Stimulated activated CD8-positive, alpha-beta memory T cell treated with anti-CD3 and anti-CD28 coated beads, Interleukin-7, amount 100 ng/mL, for 4 hours (primary cell): ENCODE measurements at places on chromosomes 16 and 17.
A peak's percentile ranks its signal among the peaks of the same experiment; 100 is the strongest.

DNA sequence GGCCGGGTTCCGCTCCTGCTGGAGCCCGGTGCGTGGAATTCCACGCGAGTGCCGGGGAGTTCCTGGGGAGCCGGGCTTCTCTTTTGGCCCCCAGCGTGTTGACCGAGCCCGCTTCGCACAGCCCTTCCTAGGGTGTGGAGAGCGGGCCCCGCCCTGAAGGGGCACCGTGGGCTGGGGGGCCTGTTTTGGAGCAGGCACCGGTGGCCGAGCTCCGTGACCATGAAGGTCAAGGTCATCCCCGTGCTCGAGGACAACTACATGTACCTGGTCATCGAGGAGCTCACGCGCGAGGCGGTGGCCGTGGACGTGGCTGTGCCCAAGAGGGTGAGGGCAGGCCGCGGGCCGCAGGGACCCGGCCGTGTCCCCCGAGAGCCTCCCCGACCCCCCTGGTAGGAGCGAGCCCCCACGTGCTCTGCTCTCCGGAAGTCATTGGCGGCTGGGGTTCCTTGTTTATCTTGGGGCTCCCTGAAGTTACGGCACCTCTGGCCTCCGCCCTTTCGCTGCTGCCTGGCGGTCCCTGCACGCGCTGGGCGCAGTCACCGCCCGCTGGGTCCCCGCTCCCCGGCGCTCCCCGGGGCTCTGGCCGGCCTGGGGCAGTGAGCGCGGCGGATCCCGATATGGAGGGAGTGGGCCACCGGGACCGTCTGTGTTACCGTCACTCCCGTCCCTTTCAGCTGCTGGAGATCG is 528 bp downstream of the HAGHL start:
- DNase-seq = no peak

GRCh38 chr16:2238150-2238837 is 2.0 kb downstream of the DNASE1L2 start:
- DNase-seq = no peak

GRCh38 chr17:11996722-11997146 is 541 bp downstream of the ZNF18 start:
- DNase-seq = no peak

- DNase-seq = peak; percentile 47
These were observed 59.5 kb upstream of the GSE1 start for GRCh38 chr16:85553436-85554113.

GRCh38 chr16:11196286-11196828 is 59.6 kb downstream of the SOCS1 start:
- no peak for DNase-seq

- DNase-seq = peak; percentile 86
These were observed at the start of gene TP53I13 for GRCh38 chr17:29568331-29569244. TSS of gene TP53I13 (plus strand) at chr17:29568701. CDS start at chr17:29568759, 58 bp downstream.

- DNase-seq = no peak
These were observed 93.1 kb downstream of the XYLT1 start for GRCh38 chr16:17377360-17378324.

DNA sequence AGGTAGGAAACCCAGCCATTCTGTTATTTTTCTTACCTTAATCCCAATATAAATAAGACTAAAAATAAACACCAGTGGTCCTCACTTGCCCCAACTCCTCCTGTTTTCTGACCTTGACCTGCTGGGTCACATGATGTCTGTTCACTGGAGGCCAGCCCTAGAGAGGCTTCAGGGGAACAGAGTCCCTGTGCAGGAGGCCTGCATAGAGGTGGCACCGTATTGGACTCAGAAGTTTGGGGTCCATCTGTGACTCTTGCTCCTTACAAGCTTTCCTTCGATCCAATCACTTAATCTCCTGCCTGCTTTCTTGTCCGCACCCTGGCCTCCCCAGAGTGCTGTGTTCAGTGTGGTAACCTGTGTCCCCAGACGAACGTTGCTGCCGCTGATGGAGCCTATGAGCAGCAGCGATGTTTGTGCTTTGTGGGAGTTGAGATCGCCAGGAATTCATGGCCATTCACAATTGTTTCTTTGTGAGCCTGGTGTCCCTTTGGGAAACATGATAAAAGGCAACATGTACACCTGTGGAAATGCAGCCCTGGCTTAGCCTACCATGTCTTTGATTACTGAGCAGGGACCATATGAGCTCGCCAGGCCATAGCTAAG is 4.7 kb downstream of the IGSF6 start:
- no peak for DNase-seq

DNA sequence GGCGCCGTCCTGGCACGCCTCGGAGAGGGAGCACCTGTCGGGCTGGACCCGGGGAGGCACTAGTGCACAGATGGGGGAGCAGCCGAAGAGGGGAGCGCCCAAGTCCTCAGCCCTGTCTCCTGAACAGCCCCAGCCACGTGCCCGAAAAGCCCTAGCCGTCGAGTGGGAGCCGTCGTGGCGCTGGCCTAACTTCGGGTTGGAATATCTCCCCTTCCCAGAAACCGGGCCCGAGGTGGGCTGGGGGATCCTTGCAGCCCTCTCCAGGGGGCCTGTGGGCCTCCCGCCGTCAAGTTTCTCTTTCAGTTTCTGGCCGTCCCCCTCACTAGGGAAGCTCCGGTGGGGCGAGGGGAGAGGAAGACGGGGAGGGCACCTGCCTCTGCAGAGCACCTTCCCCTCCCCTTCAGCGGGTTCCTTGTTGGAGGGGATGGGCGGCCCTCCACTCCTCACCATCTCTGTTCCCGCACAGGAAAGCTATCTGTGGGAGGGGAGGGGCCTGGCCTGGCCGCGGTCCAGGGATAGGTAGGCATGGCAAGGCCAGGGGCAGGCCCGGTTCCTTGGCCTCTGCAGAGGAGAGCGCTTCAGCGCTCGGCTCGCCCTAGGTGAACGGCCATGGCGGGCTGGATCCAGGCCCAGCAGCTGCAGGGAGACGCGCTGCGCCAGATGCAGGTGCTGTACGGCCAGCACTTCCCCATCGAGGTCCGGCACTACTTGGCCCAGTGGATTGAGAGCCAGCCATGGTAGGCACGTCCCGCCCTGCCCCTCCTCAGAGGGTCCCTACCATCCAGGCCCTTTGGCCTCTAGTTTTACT is 709 bp downstream of the STAT5A start:
- DNase-seq = peak; percentile 63

DNA sequence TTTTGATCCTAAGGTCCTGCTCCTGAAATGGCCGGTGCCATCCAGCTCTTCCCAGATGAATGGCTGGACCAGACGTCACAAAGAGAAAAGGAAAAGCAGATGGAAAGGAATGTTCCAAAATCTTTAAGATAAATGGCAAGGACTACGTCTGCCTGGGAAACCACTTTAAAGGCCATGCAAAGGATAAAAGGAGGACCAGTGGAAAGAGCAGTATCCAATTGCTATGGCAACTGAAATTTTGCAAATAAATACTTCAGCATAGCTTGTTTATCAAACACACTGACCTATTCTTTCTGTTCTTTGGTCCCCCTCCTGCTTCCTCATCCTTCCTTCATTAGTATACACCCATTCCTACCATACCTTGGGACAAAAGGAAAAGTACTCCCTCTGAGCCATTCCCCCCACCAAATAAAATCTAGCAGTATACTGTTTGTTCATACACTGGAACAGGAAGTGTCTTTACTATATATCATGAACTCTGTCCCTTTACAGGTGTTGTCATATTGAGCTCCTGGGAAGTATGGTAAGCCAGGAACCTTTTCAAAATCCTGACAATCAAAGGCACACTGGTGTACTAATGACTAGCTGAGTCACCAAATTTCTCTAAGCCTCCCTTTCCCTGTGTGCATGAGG is 37.2 kb upstream of the NUFIP2 start:
- DNase-seq = no peak

DNA sequence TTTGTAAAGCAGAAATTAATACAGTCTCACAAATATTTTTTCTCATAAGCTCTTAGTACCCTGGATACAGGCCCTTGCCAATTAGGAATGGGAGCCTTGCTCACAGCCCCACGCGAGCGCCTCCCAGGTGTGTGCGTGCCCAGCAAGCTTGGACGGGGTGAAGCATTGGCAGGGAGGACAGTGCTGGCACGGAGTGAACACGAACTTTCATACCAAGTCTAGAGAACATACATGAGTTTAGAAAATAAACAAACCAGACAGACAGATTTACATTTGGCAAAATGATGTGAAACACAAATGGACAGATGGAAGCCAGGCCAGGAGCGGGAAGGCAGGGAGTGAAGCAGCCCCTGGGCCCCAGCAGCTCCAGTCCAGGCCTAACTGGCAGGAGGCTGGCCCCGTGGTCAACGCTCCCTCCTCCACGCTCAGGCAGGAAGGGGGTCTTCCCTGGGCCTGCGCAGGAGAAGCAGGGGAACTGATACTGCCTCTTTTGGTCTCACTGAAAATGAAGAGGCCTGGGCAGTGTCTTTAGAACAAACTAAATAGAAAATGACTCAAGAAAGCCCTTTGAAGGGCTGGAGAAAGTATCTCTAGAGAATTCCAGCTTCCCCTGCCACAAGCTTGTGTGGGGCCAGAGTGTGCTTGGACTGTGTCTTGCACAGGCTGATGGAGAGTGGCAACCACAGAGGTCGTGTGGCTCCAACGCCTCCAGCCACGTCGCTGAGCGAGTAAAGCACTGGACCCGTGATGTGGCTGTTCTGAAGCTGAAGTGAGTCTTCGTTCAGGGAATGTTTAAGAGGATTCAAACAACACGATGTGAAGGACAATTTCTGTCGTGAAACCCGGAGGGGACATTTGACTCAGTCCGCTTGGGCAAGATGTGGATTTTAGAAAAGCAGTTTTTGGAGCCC is 9.9 kb upstream of the FOXJ1 start:
- DNase-seq = no peak

- DNase-seq = no peak
These were observed 14.5 kb downstream of the GPR179 start for GRCh38 chr17:38329284-38329683.

- no peak for DNase-seq
These were observed 99.3 kb upstream of the C17orf78 start for GRCh38 chr17:37276475-37276874.

GRCh38 chr17:17621254-17621653 is 29.7 kb upstream of the PEMT start:
- DNase-seq = no peak

DNA sequence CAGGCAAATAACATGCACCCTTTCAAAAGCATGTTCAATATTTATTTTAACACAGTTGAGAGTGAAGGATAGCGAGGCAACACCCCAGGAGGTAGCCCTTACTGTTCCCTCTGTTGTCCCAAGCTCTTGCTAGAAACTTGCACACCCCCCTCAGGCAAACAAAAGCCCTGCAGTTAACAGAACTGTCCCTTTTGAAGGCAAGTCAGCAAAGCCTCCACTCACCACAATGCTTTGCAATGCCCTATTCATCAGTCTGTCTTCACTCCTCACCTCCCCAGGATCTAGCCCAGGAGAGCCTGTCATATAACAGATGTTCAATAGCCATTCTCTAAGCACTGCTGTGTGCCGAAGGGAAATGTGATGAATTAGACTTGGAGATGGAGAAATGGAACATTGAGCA is 3.5 kb upstream of the CNEP1R1 start:
- no peak for DNase-seq

- DNase-seq = no peak
These were observed 67.5 kb downstream of the COG7 start for GRCh38 chr16:23385441-23385840.

DNA sequence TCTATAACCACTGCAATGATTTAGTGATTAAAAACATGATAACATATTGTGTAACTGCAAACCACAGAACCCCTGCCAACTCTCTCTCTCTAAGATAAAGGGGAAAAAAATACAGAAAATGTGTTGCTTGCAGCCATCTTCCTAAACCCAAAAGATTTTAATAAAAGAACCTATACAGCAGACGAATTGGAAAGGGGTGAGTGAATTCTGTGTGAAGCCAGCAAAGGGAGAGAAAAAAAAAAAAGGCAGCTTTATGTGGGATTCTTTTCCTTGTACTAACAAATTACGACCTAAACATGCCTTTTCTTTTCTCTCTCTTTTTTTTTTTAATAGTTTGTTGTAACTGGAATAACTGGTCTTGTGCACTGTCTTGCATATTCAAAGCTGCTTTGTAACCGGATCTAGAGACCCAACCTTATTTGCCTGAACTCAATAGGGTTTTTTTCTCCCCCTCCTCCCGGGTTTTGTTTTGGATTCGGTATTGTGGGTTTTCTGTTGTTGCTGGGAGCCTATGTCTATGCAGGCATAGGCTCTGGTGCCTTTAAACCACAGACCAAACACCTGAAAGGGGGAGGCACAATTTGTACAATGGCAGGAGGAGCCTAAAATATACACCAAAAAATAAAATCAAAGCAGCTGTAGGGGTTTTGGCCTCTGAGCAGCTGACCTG is 7.0 kb upstream of the ZFHX3 start:
- DNase-seq = no peak
